ENCODE measurements at places on chromosomes 3 and 15.

DNA sequence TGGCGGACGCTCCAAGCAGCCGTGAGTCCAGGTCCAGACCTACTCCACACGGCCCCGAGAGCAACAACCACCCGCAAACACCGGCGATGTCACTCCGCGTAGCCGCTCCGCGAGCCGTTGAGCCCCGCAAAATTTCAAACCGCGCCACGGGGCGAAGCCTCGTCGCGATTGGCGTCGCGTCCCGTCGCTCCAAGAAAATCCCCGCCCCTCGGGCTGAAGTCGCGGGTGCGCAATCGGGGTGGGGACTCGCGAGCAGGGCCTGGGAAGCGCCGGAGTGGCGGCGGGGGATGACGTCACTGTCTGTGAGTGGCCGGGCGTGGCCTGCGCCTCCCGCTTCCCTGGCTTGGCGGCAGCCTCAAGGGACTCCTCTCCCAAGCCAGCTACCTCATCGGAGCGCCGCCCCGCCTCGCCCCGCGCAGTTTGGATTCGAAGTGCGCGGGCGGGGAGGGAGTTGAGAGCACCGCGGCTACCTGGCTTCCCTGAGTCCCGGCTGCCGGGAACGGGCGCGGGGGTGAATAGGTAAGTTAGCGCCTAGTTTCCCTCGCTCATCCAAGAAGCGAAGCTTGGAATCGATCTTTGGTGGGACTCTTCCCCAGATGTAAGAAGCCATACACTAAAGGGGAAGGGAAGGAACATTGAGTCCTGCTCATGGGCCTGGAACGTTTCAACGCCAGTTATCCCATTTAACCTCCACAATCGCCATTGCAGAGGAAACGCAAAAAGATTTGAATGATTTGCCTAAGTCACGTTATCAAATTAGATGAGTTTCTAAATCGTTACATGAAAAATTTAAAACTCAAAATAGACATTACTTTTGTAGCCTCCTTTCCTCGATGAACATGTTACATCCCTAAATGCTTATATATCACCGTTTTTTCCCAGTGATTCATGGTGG is at the start of gene PRC1:
TSS of gene PRC1 (minus strand) at position 119 of the 895 bp plus-strand sequence. CDS start at position 1, 118 bp downstream.
- DNase-seq = peak; percentile 97

GRCh38 chr3:9934235-9934621 is 594 bp downstream of the CRELD1 start:
- no peak for DNase-seq

GRCh38 chr3:27659279-27660021 is 62.7 kb downstream of the EOMES start:
- peak; percentile 18 for DNase-seq

DNA sequence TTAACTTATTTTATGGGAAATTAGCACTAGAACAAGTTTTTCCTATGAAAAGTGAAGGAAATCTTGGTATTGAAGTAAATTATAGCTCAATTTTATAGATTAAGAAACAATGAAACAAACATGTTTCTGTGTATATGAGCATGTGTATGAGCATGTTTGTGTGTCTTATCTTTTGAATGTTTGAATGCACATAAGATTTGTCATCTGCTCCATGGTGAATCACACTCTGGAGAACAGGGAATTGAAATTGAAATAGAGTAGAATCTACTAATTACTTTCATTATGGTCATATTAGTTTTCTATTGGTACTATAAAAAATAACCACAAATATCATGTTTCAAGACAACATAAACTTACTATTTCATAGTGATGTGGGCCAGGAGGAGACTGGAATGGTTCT is 646.6 kb downstream of the OTOL1 start:
- no peak for DNase-seq

- no peak for DNase-seq
These were observed 88.6 kb downstream of the TRIM42 start for GRCh38 chr3:140766465-140766864.

DNA sequence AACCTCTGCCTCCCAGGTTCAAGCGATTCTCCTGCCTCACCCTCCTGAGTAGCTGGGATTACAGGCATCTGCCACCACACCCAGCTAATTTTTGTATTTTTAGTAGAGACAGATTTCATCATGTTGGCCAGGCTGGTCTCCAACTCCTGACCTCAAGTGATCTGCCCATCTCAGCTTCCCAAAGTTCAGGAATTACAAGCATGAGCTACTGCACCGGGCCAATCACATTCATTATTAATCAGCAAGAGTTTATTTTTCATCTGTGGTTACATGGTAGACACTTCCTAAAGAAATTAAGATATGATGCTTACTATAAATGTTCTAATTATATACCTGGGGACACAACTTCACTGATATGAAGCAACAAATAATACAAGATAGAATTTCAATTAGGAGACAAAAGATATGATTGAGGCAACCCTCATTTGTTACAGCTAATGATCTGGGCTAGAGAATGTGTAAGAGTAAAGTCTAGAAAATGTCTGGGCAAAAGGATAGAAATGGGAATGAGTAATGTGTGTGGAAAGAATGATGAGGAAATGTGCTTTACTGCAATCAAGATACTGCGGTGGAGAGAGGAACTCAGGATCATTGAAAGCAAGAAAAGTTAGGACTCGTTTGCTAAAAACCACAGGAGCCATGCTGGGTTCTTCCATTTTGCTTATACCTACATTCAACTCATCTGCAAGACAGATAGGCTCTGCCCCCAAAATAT is 366.8 kb downstream of the ZIC1 start:
- no peak for DNase-seq

GRCh38 chr3:105285653-105286241 is 81.0 kb upstream of the ALCAM start:
- no peak for DNase-seq

DNA sequence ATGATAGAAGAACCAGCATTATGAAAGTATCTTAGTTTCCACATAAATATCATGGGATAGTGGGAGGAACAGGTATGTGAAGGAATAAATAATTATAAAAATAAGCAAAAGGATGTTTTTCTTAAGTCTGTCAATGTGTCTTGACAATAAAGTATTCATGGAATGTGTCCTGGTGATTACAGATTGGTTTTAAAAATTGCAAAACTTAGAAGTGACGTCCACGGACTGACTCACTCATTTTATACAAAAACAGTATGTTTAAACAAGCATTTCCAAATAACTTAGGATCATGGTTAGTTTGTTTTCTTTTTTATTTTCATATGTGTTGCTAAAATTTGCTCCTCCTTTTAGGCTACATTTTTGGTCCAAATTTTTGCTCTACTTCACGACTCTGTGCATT is 687.0 kb upstream of the NECTIN3 start:
- no peak for DNase-seq

- no peak for DNase-seq
These were observed 255.1 kb upstream of the WNT5A start for GRCh38 chr3:55742022-55742831.

DNA sequence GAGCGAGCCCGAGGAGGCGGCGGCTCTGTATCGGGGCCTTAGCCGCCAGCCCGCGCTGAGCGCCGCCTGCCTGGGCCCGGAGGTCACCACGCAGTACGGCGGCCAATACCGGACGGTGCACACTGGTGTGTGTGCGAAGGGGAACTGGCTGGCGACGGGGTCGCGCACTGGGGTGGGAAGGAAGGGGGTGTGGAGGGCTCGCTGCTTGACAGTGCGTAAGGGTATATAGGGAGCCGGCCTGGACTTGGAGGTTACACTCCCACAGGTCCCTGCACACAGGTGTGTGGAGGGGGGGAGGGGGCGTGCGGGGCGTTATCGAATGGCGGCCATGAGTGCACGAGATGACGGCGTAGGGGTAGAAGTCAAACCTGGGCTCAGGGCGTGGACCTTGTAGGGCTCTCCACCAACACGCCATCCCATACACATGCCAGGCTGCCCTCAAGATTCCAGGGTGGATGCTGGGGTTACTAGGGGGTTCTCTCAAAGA is 389 bp downstream of the APEH start:
- no peak for DNase-seq

- DNase-seq = no peak
These were observed 1.3 kb downstream of the RYK start for GRCh38 chr3:134249296-134249841.

- no peak for DNase-seq
These were observed 34.3 kb downstream of the PLXNA1 start for GRCh38 chr3:127017229-127017628.

DNA sequence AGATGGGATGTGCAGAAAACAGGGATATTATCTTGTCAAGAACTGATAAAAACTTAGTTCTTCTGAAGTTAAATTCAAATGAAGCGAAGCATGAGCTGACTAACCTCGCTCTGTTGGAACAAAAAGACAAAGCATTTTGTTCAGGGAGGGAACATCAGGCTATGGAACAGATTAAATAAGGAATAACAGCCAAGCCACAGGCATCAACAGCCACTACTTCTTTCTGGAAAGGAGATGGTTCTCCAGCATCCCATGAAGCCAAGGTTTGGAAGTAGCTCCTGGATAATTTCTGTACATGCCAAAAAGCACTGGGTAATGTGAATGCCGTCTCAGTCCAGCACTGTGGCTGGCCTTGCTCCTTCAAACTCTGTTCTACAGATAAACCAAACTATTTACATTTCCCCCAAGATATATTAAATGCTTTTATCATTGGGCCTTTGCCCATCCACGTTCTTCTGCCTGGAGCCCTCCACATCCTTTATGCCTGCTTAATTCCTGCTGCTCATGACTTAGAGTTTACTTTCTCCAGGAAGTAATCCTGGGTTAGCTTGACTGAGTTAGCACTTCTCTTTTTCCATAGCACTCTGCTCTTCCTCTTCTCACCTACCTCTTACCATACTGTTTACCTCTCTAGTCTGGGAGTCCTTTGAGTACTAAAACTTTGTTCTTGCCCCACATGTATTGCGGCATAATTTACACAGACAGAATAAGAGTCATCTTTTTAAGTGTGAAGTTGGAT is 232.0 kb downstream of the CLSTN2 start:
- DNase-seq = no peak

DNA sequence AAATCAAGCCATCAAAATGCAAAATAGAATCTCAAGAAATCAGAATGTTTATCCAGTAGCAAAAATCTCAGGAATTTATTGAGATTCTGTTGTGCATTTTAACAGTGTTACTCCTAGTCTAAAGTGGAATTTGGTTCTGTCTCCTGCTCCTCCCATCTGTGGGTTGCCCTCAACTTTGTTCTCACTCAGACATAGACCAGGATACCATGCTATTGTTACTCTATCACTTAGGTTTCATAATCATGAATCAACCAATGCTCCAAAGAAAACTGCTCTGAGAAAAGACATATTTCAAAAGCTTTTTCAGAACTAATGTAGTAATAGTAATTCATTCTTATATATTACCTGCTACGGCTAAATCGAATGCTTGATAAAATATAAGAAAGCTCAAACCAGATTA is 274.7 kb downstream of the RBMS3 start:
- no peak for DNase-seq

DNA sequence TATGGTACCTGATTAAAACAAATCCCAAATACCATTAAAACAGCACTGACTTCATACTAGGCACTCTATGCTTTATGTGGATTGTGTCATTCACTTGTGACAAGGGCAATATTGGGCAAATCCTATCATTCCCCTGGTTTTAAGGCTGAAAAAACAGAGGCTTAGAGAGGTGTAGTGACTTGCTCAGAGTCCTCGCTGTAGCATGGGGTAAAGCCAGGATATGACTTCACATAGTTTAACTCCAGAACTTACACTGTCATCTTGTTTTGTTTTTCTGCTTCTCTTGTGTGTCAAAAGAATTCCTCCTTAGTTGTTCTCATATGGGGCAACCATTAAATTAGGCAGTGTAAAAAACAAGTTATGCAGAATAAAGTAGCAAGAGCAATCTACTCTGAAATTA is 40.3 kb upstream of the ICE2 start:
- DNase-seq = no peak

DNA sequence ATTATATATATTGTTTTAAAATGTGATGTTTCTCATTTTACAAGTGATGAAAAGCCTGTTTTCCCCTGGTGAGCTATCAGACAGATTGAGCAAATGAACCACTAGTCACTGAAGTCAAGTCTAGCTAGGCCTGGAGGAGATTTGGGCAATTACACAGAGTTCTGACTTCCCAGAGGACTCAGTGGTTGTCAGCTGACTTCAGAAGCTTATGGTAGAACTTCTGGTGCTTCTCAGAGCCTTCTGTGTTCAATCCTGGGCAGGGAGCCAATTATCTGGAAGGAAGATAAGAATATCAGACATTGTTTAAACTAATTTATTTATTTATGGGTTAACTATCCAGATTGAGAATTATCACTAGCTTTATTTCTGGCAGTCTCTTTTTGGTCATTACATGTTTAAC is 37.7 kb upstream of the NAALADL2 start:
- DNase-seq = no peak

DNA sequence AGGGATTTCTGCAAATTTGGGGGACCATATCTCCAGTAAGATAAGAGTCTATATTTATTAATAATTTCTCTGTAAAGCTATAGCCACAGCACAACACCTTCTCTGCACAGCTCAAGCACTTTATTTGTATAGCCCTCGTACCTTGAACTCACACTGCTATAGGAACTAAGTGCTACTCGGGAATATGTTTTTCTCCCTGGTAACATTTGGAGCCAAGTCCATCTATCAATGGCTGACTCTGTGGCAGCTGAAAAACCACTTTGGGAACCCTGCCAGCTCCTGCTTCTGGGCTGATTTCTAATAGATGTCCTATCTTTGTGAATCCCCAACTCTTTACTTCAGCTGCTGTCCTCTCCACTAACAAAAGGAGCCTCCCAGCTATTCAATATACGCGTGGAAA is 298.5 kb downstream of the GBE1 start:
- no peak for DNase-seq

DNA sequence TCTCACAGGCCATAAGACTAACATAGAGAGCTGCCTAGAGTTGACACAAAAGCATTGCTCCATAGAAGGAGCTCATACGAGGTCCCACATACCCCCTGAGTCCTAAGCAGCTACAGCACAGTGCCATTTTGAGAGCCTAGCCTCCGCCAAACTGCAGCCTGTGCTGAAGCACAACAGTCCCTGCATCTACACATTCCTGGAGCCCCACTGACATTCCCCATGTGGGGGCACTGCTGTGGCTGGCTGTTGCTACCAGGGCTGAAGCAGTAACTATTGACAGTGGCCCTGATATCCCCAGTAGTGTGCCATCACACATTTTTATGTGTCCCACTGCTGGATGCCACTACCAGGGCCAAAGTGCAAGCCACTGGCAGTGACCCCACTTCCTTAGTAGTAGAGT is 80.3 kb downstream of the CERS3 start:
- DNase-seq = no peak

- no peak for DNase-seq
These were observed 37.0 kb downstream of the CCNL1 start for GRCh38 chr3:157122832-157123427.

All from stimulated activated CD4-positive, alpha-beta T cell treated with anti-CD3 and anti-CD28 coated beads, Interleukin-12 subunit alpha, Interleukin-12 subunit beta, amount 100 ng/mL, for 24 hours (primary cell).